ENCODE measurements at places on chromosomes 2 and 18.

GRCh38 chr2:230583581-230583980 lies 129.1 kb upstream of the CAB39 start:
- H3K4me1 ChIP-seq: no peaks in the 10 kb centered on the region
- DNase-seq: no peak
- no peak overlapping the region for H3K27ac ChIP-seq

DNA sequence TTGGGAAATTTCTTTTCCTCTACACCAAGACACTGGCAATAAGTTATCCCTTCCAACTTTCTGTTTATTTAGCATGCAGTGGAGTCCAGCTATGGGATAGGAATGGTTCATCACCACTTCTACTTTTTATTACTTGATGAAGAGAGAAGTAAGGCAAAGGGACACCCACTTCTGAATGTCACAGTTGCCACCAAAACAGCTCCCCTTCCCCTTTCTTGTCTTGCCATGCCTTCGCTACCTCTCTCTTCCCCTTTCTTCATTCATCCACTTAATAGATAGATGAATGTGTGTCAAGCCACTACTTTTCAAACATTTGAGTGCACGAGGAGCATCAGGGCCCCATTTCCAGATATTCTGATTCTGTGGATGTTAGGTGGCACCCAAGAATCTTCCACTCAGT lies 59.6 kb downstream of the KCTD18 start:
- H3K27ac ChIP-seq: no peak overlapping the region
- DNase-seq: no peak
- H3K27me3 ChIP-seq: no peaks in the 10 kb centered on the region
- no peaks in the 10 kb centered on the region for H3K36me3 ChIP-seq
- H3K4me1 ChIP-seq: no peaks in the 10 kb centered on the region
- no peak overlapping the region for H3K4me3 ChIP-seq

- H3K27me3 ChIP-seq: no peaks in the 10 kb centered on the region
- H3K4me3 ChIP-seq: no peak overlapping the region
- H3K36me3 ChIP-seq: no peaks in the 10 kb centered on the region
- H3K4me1 ChIP-seq: peaks cover 3% of the 10 kb centered on the region
- DNase-seq: peak; percentile 47
- peak overlapping the region; percentile 39 for H3K27ac ChIP-seq
Measured at GRCh38 chr2:201448701-201449100, 2.6 kb downstream of the TRAK2 start.

- no peaks in the 10 kb centered on the region for H3K27me3 ChIP-seq
- H3K27ac ChIP-seq: no peak overlapping the region
- H3K4me3 ChIP-seq: no peak overlapping the region
Measured at GRCh38 chr2:225207043-225207442, 164.8 kb upstream of the DOCK10 start.

GRCh38 chr2:60484133-60484645 lies 69.3 kb downstream of the BCL11A start:
- H3K4me3 ChIP-seq: no peak overlapping the region
- DNase-seq: no peak
- H3K27ac ChIP-seq: no peak overlapping the region

DNA sequence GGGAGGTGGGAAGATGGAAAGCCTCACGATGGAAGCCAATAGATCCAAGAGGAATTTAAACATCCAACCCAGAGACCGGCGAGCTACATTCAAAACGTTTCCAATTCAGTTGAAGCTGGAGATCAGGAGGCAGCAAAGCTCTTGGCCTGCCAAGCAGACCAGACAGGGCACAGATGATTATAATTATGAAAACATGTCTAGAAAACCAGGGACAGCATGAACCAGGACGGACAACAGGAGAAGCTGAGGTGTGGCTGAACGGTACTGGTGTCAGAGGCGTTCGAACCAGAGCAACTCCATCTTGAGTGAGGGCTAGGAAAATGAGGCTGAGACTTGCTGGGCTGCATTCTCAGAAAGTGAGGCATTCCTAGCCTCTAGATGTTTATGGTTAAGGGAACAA lies 102.2 kb upstream of the CCDC150 start:
- DNase-seq: no peak
- no peaks in the 10 kb centered on the region for H3K27me3 ChIP-seq
- no peaks in the 10 kb centered on the region for H3K4me1 ChIP-seq
- H3K4me3 ChIP-seq: no peak overlapping the region
- no peaks in the 10 kb centered on the region for H3K36me3 ChIP-seq

GRCh38 chr2:61018318-61018755 lies 282 bp upstream of the PUS10 start:
- H3K27me3 ChIP-seq: no peaks in the 10 kb centered on the region
- no peak for DNase-seq
- peaks cover 3% of the 10 kb centered on the region for H3K4me1 ChIP-seq
- H3K27ac ChIP-seq: peak overlapping the region; percentile 98
- peak overlapping the region; percentile 96 for H3K4me3 ChIP-seq

DNA sequence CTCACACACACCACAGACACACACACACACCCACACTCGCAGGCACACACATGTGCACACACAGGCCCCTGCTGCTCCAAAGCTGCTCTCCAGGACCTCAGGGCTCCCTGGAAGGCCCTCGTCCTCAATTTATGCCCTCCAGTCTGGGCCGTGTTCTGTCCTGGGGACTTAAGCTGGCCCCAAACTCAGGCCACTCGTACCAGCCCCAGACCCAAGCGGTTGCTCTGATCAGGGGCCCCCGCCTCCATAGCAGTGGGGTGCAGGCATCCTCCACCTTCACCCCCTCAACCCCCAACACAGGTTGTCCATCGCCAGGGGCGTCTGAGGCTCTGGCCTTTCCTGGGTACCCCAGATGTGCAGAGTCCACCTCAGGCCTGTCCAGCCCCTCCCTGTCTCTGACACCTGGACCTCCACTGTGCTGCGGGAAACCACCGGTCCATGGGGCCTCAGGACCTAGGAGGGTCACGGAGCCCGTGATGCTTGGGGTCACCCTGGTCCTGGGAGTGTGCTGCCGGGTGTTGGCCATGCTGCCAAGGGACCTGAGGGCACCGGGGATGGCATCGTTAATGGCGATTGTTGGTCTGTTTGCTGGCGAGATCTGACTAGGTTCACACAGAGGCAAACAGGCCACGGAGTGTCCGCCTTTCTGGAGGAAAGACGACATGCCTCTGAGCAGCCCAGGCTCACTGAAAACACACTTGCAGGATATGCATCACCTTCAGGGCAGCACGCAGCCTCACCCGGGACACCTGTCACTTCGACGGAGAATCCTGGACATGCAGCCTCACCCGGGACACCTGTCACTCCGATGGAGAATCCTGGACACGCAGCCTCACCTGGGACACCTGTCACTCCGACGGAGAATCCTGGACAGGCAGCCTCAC lies 155.6 kb downstream of the NDUFA10 start:
- H3K27ac ChIP-seq: no peak overlapping the region
- H3K27me3 ChIP-seq: no peaks in the 10 kb centered on the region
- no peak overlapping the region for H3K4me3 ChIP-seq
- no peaks in the 10 kb centered on the region for H3K4me1 ChIP-seq
- no peak for DNase-seq
- no peaks in the 10 kb centered on the region for H3K36me3 ChIP-seq

GRCh38 chr2:231613331-231613662 lies 20.6 kb downstream of the TEX44 start:
- peak overlapping the region; percentile 99 for H3K27ac ChIP-seq
- H3K27me3 ChIP-seq: no peaks in the 10 kb centered on the region
- peaks cover 5% of the 10 kb centered on the region for H3K4me1 ChIP-seq
- H3K36me3 ChIP-seq: no peaks in the 10 kb centered on the region
- H3K4me3 ChIP-seq: no peak overlapping the region
- DNase-seq: peak; percentile 53

GRCh38 chr2:19711470-19712372 lies 190.1 kb downstream of the TTC32 start:
- H3K4me1 ChIP-seq: no peaks in the 10 kb centered on the region
- peak overlapping the region; percentile 51 for H3K27ac ChIP-seq
- no peaks in the 10 kb centered on the region for H3K27me3 ChIP-seq

- no peak overlapping the region for H3K27ac ChIP-seq
- H3K36me3 ChIP-seq: no peaks in the 10 kb centered on the region
- no peak overlapping the region for H3K4me3 ChIP-seq
- H3K27me3 ChIP-seq: no peaks in the 10 kb centered on the region
Measured at GRCh38 chr2:234714711-234715110, 217.8 kb upstream of the ARL4C start.

GRCh38 chr2:27126252-27126710 lies 2.7 kb downstream of the ABHD1 start:
- DNase-seq: peak; percentile 60
- peaks cover 12% of the 10 kb centered on the region for H3K4me1 ChIP-seq
- no peaks in the 10 kb centered on the region for H3K27me3 ChIP-seq
- no peak overlapping the region for H3K4me3 ChIP-seq
- no peak overlapping the region for H3K27ac ChIP-seq
- H3K36me3 ChIP-seq: peaks cover 9% of the 10 kb centered on the region

GRCh38 chr2:99554238-99554637 lies 64.4 kb upstream of the REV1 start:
- no peaks in the 10 kb centered on the region for H3K4me1 ChIP-seq
- H3K36me3 ChIP-seq: peaks cover 3% of the 10 kb centered on the region
- H3K4me3 ChIP-seq: no peak overlapping the region

GRCh38 chr18:79579807-79580497 lies 99.7 kb upstream of the CTDP1 start:
- no peaks in the 10 kb centered on the region for H3K36me3 ChIP-seq
- H3K4me1 ChIP-seq: peaks cover 21% of the 10 kb centered on the region
- no peak overlapping the region for H3K27ac ChIP-seq
- no peak overlapping the region for H3K4me3 ChIP-seq
- no peaks in the 10 kb centered on the region for H3K27me3 ChIP-seq

DNA sequence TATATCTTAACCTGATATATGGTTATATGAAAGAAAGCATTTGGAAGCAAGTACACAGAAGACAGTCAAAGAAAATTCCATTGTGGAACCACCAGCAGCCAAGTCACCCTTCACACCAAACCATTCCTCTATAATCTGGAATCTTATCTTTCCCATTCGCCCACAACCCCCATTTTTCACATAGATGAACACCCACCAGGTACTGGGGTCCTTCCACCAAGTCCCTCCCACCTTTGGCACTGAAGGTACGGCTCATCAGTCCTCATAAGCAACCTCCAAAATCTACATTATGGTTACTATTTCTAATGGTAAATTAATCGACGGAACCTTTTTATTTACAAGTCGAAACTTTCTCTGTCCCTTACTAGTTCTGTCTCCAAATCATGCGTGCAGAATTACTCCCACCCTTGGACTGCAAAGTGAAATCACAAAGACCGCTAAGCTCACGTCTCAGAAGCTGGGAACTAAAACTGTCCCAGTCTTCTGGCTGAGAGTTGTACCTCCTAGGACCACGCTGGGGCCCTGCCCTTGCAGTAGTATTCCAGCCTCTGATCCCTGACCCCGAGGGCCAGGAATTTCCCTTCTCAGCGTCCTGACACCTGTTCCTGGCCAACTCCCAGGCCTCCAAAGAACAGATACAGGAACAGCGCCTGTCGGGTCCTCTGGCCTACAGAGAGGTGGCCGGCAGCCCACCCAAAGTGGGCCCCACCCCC lies 702 bp downstream of the OLA1 start:
- H3K4me3 ChIP-seq: peak overlapping the region; percentile 63
- peaks cover 7% of the 10 kb centered on the region for H3K4me1 ChIP-seq
- H3K27ac ChIP-seq: peak overlapping the region; percentile 82
- DNase-seq: no peak
- no peaks in the 10 kb centered on the region for H3K27me3 ChIP-seq

GRCh38 chr18:74139888-74140287 lies 7.7 kb downstream of the FBXO15 start:
- no peak overlapping the region for H3K4me3 ChIP-seq
- no peak for DNase-seq
- no peaks in the 10 kb centered on the region for H3K4me1 ChIP-seq
- no peaks in the 10 kb centered on the region for H3K36me3 ChIP-seq
- H3K27me3 ChIP-seq: no peaks in the 10 kb centered on the region
- no peak overlapping the region for H3K27ac ChIP-seq

DNA sequence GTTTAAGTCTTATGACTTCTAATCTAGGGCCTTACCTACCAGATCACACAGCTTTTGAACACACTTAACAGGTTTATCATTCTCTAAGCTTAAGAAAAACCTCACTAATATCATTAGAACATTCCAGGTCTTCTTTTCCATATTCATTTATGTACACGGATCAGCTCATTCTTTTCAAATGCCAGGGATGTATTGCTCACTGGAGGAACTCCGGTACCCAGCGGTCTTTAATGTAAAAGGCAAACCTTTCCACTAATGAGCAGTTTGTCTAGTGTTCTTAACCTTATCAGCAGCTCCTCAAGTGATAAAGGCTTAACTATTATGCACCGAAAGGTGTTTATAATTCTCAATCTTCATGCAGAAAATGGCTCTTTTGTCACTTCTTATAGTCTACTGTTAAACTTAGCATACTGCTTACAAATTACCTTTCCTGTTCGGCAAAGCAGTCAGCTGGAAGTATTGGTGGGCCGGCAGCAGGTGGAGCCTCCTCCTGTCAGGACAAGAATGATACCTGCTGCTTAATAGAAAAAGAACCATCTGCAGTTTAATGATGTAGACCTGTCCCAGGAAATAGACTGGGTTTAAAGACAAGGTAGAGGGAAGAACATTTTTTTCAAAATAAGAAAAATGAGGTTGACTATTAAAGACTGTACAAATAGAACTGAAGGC lies 142.7 kb downstream of the FIGN start:
- no peaks in the 10 kb centered on the region for H3K27me3 ChIP-seq
- no peak overlapping the region for H3K27ac ChIP-seq
- H3K4me3 ChIP-seq: no peak overlapping the region
- no peaks in the 10 kb centered on the region for H3K4me1 ChIP-seq
- DNase-seq: no peak
- no peaks in the 10 kb centered on the region for H3K36me3 ChIP-seq

DNA sequence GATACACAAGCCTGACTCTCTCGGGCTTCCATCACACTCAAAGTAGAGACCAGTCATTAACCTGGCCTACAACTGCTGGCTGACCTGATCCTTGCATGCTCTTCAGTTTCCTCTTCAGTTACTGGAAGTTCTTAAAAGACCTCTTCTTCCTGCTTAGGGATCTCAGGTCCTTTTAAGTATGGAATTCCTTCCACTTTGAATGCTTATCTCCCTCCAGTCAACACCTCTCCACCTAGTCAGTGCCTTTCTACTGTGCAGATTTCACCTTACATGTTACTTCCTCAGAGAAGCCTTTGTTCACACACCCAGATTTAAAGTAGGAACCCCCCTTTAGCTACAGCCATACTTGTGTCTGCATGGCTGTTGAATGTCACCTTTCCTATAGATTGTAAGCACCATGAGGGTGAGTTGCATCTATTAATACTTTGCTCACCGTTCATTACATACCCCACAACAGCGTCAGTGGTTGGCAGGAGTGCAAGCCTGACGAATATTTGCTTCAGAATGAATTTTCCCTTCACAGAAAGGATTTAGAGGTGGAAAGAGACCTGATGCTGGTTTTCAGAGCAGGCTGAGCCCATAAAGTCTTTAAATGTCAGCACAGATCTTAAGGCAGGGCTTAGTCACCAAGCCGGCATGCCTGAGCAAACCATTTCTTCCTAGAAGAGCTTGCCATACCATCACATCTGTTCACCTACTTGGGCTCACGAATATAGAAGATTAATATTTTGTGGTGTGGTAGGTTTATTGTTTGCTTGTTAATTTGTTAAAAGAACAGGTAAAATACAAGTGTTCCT lies 90.1 kb downstream of the ACVR1 start:
- no peak for DNase-seq
- no peaks in the 10 kb centered on the region for H3K27me3 ChIP-seq
- H3K36me3 ChIP-seq: peaks cover 9% of the 10 kb centered on the region
- no peak overlapping the region for H3K4me3 ChIP-seq
- H3K27ac ChIP-seq: no peak overlapping the region

Data from small intestine (tissue), 16 donors.